ENCODE measurements at places on chromosomes 6 and 20. TPM values are rescaled to one million over a fixed set of nuclear protein-coding genes. Genes with fewer than 3 reads are reported as not detected.

CGA gene
- total RNA-seq, result 0.40 TPM

CCM2L gene
- not detected for total RNA-seq

TRIM15 gene
- not detected for total RNA-seq

TGM6 gene
- not detected for total RNA-seq

DDX39B gene
- 507 TPM for total RNA-seq

PRSS16 gene
- total RNA-seq, result 2.0 TPM

BMP7 gene
- not detected for total RNA-seq

GRCh38 chr6:31821301-31822035 is 6.1 kb upstream of the HSPA1B start:
- H3K4me3 ChIP-seq, result peak overlapping the region; percentile 98
- H3K27ac ChIP-seq, result peak overlapping the region; percentile 96
- H3K36me3 ChIP-seq, result peaks cover 2% of the 10 kb centered on the region
- no peaks in the 10 kb centered on the region for H3K27me3 ChIP-seq
- DNase-seq, result no peak
- H3K4me1 ChIP-seq, result peaks cover 34% of the 10 kb centered on the region

- DNase-seq, result no peak
- H3K4me3 ChIP-seq, result no peak overlapping the region
- no peaks in the 10 kb centered on the region for H3K36me3 ChIP-seq
- no peaks in the 10 kb centered on the region for H3K4me1 ChIP-seq
- no peak overlapping the region for H3K27ac ChIP-seq
Observed at GRCh38 chr6:54515713-54516112, 207.5 kb downstream of the TINAG start.

DNA sequence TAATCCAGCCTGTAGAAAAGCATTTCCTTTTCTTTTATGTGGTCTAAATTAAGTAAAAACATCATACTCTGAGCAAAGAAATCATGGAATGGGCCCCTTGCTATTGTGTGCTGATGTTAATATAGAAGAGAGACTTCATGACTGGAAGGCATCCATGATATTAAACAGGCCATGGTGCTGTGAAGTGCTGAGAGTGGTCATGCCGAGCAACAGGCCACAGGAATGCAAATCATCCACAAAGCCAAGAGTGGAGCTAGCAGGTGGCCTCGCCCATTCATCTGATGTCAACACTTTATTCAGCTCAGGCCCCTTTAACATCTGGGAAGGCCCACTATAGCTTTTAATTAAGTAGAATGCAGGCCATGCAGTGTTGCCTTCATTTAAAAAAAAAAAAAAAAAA is 115.2 kb upstream of the HMGCLL1 start:
- no peak overlapping the region for H3K27ac ChIP-seq
- H3K27me3 ChIP-seq, result no peaks in the 10 kb centered on the region
- H3K36me3 ChIP-seq, result no peaks in the 10 kb centered on the region
- no peak for DNase-seq

DNA sequence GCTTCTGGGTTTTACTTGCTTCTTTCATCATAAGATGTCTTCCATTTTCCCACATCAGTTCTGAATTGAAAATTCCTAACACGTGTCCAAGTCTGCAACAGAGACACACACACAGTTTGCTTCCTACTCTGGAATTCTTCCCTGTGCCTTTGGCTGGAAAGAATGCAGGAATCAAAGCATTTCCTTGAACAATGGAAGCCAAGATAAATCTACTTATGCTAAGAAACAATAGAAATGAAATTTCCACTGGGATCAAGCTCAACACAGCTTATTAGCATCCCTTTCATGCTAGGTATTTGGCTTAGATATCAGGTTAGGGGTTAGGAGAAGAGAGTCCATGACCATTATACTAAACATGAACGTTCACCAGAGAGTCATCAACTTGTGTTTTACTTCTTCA is 101.1 kb upstream of the SCAF8 start:
- H3K27ac ChIP-seq, result no peak overlapping the region
- no peak overlapping the region for H3K4me3 ChIP-seq
- DNase-seq, result no peak
- H3K36me3 ChIP-seq, result peaks cover 2% of the 10 kb centered on the region

GRCh38 chr20:53870426-53871315 is 199.7 kb downstream of the BCAS1 start:
- no peaks in the 10 kb centered on the region for H3K27me3 ChIP-seq
- H3K27ac ChIP-seq, result peak overlapping the region; percentile 98
- H3K4me1 ChIP-seq, result peaks cover 53% of the 10 kb centered on the region

DNA sequence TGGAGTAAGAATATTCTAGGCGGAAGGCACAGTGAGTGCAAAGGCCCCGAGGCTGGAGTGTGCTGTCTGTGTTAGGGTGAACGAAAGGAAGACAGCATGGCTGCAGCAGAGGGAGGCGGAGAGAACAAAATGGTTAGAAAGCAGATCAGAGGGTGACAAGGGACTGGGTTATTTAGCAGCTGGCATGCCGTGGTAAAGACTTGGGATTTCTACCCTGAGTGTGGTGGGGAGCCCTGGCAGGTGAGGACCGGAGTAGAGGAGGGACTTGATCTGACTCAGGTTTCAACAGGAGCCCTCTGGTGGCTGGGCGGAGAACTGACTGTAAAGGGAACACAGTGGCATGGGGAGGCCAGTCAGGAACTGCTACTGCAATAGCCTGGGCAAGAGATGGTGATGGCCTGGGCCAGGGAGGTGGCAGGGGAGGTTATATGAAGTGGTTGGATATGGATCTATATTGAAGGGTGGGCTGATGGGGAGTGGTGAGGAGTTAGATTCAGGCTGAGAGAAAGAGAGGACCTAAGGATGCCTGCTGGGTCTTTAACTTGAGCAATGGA is 38.0 kb downstream of the PIM1 start:
- peak overlapping the region; percentile 98 for H3K27ac ChIP-seq
- no peaks in the 10 kb centered on the region for H3K27me3 ChIP-seq
- peaks cover 44% of the 10 kb centered on the region for H3K4me1 ChIP-seq
- H3K4me3 ChIP-seq, result peak overlapping the region; percentile 77
- DNase-seq, result peak; percentile 76
- peaks cover 4% of the 10 kb centered on the region for H3K36me3 ChIP-seq

DNA sequence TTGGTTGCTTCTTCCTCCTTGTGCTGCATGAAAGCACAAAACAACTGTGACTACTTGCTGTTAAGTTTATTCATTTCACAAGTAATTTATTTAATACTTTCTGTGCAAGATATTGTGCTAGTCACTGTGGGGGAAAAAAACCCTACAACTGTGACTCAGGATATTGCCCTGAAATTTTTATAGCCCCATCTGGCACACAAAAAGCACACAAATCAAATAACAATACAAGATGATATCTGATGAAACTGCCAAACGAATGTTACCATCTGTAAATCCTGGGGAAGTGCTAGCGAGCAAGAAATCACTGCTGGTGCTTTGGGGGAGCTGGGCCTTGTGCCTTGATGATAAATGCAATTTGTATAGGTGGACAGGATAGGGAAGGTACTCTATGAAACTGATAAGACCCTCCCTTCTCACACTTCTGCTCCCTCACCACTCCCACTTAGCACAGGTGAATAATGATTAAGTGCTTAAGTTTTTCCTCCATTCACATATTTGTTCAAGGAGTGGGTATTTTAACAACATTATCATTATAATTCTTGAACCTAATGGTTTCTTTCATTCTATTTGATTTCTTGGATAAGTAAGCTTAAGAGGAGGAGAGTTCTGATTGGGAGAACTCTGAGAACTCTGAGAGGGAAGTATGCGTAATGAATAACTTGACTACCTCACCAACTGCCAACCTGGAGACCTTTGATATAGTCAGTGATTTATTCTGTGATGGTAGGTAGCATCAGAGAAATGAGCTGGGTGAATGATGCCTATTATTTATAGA is 115.3 kb downstream of the RTN4IP1 start:
- H3K36me3 ChIP-seq, result no peaks in the 10 kb centered on the region

DNA sequence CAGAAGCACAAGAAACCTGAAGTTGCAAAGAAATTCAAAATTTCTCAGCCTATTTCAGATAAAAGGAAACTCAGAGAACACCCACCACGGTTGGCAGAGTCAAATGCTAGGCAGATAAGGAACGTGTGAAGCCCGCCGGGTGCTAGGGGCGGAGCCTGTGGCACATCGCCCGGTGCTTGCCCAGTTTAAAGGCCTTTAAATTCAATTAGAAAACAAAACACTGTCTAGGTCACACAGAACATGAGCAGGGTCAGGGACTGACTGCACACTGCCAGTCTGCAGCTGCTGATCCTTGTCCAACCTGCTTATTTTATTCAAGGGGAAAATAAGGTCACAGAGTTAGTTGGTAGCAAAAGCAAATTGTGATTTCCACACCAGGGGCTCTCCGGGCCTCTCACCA is 75.8 kb downstream of the PSMG4 start:
- peaks cover 30% of the 10 kb centered on the region for H3K27me3 ChIP-seq
- no peak overlapping the region for H3K27ac ChIP-seq
- peaks cover 2% of the 10 kb centered on the region for H3K36me3 ChIP-seq
- no peak for DNase-seq

DNA sequence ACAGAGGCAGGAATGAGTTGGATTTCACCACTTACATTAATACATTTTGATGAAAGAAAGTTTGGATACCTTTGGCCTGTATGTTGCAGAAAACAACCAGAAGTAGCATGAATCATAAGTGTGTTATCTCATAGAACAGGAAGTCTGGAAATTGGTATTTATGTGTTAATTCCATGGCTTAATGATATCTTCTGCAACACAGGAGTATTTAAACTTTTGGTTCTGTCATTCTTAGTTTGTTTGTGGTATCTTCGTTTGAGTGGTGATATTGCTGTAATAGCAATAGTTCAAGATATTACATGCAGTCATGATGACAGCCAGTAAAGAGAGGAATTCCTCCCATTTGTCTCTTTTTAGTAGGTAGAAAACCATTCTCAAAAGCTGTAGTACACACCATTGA is 177.3 kb downstream of the CDKAL1 start:
- H3K36me3 ChIP-seq, result no peaks in the 10 kb centered on the region
- no peak overlapping the region for H3K4me3 ChIP-seq
- peaks cover 3% of the 10 kb centered on the region for H3K4me1 ChIP-seq
- no peaks in the 10 kb centered on the region for H3K27me3 ChIP-seq
- no peak overlapping the region for H3K27ac ChIP-seq

DNA sequence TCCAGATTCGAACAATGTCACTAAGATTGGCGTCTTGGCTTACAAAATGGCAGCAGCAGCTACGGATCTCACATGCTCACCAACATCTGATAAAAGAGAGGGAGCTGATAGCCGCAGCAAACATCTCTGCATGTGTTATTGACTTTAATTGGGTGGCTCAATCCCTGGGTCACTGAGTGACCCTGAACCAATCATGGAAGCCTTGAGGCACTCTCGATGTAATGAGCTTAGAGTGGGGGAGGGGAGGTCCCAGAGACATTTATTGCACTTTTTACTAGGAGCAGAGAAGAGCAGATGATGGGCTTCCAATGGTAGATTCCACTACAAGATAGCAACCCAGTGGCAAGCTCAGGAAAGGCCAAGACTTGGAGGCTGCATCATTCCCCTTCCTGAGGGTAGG is 238.7 kb downstream of the BMP7 start:
- H3K36me3 ChIP-seq, result no peaks in the 10 kb centered on the region
- no peak for DNase-seq
- no peak overlapping the region for H3K27ac ChIP-seq
- no peak overlapping the region for H3K4me3 ChIP-seq
- H3K4me1 ChIP-seq, result no peaks in the 10 kb centered on the region

GRCh38 chr6:105539911-105540310 is 137.0 kb upstream of the PREP start:
- H3K36me3 ChIP-seq, result no peaks in the 10 kb centered on the region
- no peak overlapping the region for H3K27ac ChIP-seq
- H3K4me1 ChIP-seq, result no peaks in the 10 kb centered on the region
- DNase-seq, result no peak
- peaks cover 17% of the 10 kb centered on the region for H3K27me3 ChIP-seq
- no peak overlapping the region for H3K4me3 ChIP-seq

GRCh38 chr20:10519361-10520046 is 84.4 kb downstream of the SLX4IP start:
- peak overlapping the region; percentile 51 for H3K27ac ChIP-seq
- no peak overlapping the region for H3K4me3 ChIP-seq
- DNase-seq, result no peak
- H3K4me1 ChIP-seq, result peaks cover 33% of the 10 kb centered on the region

DNA sequence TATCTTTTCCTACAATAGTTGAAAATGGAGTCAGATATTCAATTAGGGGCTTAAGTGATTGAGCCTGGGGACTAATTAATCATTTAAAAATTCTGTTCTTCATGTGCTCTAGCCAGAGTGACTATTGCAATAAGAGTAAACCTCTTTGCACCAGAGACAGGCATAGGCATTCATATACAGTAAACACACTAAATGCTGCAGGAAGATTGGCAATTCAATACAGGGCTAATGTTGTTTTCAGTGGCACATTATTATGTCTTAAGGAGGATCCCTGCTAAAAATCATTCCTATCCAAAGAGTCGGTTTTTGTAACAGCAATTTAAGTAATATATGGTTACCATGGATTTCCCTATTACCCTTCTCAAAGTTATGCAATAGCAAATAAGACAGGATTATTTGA is 1.2 kb downstream of the PDE7B start:
- H3K27me3 ChIP-seq, result no peaks in the 10 kb centered on the region
- H3K27ac ChIP-seq, result peak overlapping the region; percentile 53
- peaks cover 3% of the 10 kb centered on the region for H3K4me1 ChIP-seq
- no peak for DNase-seq

DNA sequence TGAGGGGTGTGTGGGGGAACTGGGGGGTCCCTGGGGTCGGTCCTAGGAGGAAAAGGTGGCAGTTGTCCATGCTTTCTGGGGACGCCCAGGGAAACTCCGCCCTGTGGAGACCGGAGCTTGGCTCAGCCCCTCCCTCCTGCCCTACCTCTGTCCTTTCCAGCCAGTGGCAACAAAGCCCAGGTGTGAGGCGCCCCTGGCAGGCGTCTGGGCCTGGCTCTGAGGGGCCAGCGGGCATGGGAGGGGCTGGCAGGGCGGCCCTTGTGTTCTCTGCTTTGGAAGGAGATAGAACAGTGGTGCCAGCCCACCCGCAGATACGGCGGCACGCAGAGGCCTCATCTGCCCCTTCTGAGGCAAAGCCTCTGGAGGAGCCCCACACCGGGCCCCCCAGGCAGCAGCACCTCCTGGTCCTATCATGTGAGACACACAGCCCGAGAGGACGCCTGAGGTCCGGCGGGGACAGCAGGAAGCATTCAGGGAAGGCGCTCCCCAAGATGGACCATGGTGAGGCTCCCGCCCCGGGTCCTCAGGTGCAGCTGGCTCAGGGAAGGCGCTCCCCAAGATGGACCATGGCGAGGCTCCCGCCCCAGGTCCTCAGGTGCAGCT is 47.9 kb downstream of the YTHDF1 start:
- peaks cover 7% of the 10 kb centered on the region for H3K36me3 ChIP-seq
- no peak for DNase-seq
- peaks cover 35% of the 10 kb centered on the region for H3K27me3 ChIP-seq
- no peak overlapping the region for H3K27ac ChIP-seq
